Naive B cell (primary cell): ENCODE measurements at places on chromosomes 6 and 20.

GRCh38 chr20:44571362-44571988 lies 10.9 kb upstream of the PKIG start:
- no peak for DNase-seq

- DNase-seq = no peak
Measured at GRCh38 chr6:43570876-43571441, 4.9 kb downstream of the XPO5 start.

- peak; percentile 15 for DNase-seq
Measured at GRCh38 chr20:32062776-32063170, 10.7 kb downstream of the HCK start.

DNA sequence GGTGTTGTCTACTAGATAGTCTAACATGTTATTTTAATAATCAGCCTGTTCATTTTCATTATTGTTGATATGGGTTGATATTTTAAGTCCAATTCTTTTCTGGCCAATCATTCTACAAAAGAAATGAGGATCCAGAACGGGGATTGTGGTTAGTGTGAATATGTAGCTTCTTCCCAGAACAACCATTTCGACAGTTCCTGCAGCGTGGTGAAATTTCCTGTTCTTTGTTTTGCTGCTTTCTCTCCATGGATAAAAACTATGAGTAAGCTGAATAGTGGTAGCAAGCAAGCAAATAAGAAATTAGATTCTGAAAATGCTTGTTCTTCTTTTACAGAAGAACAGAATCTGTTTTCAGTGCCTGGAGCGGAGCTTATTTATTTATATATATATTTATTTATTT lies 65.5 kb upstream of the F13A1 start:
- no peak for DNase-seq

DNA sequence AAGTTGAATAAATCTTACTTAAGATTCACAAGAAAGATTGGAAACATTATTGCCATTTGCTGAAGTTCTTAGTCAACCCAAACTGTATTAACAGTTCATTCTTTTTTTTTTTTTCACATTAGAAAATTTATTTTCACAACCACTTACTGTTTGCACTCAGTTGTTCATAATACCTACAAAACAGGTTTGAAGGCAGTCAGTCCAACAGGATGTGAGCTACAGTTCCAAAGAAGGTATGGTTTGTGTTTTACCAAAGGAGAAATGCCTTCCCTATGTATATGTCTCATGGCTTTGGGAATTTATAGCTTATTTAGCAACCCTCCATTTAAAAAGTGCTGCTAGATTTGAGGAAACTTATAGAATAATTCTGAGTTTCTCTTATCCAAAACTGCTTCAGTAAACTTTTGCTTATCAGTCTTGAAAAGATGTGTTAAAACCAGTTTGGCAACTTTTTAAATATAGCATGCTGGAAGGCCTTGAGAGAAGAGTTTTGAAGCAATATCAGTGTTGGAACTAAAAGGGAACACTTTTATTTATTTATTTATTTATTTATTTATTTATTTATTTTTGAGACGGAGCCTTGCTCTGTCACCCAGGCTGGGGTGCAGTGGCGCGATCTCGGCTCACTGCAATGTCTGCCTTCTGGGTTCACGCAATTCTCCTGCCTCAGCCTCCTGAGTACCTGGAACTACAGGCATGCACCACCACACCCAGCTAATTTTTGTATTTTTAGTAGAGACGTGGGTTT lies 46.8 kb upstream of the RREB1 start:
- DNase-seq = no peak

GRCh38 chr6:47105469-47106178 lies 63.5 kb upstream of the ADGRF1 start:
- DNase-seq = no peak

DNA sequence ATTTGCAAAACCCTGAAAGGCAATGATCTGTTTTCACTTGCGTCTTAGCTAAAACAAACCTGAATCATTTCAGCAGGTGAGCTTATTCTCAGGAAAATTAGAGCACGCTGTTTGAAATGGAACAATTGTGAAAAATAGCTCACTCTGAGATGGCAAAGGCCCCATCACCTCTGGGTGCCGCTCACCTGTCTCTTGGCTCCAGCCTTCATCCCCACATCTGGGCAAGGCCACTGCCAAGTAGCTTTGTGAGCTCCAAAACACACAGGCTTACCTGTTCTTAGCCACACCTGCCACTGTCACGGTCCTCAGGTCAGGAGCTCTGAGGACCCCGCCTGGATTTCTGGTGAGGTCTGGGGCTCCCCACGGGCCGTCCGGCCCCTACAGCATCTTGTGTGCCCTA lies 66.7 kb downstream of the SMOC2 start:
- no peak for DNase-seq

- DNase-seq = no peak
Measured at GRCh38 chr6:3102875-3103274, 15.6 kb upstream of the BPHL start.

DNA sequence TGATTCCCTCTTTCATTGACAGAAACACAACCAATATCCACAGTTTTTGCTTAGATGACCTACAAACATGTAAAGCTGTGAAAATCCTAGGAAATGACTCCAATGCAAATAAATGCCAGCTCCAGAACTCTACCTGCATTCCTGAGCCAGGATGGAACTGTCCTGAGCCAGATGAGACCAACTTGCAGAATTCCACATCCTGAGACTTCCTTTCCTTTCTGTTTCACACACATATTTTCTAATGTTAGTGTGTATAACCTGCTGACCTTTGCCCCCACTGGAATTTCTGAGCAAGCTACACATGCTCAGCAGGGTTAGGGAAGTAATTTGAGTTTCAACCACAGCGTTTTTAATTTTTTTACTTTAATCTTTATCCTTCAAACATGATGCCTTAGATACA lies 69.6 kb upstream of the ADGRF1 start:
- no peak for DNase-seq

DNA sequence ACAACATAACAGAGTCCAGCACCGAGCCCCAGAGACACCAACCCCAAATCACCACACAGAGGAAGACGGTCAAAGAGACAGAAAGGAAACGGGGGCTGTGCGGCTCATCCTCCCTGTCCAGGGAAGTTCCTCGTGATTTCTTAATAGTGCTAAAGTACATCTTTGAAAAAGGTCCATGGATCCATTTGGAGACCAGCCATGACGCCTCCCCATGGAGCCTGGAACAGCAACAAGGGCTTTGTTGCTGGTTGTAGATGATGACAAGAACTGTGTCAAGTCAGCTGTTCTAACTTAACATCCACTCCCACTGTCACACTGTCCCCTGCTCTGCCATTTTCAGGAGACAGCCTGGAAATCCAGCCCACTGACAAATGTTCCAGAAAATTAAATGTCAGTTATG lies 99.7 kb downstream of the ATP9A start:
- DNase-seq = no peak

DNA sequence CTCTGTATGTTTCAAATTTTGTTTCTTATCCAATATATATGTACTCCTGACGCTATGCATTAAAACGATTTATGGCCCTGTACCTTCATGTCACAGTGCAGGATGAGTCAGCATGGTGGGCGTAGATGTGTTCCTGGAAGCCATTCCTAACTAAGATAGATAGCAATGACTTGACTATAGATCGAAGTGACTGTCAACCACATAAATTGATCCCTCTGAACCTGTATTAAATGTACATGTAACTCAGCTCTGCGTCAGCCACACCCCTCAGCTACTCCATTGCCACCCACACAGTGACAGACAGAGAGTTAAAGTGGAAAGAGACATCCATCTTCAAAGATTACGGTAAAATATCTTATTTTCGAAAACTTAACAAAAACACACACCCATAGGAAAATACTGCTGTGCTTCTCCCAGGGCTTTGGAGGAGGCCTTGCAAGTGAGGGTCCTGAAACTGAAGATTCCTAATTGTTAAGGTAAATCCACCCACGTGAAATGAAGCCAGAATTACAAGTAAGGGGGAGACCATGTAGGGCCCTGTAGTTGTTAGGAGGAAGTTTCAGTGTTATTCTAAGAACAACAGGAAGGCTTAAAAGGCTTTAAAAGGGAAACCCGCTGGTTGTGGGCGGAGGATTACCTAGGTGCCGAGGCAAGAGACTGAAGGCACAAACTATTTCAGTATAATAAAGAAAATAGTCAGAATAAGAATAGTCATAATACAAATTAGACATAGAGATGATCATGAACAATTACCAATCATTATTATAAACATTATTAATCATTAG lies 10.3 kb upstream of the RAD21L1 start:
- DNase-seq = no peak

- DNase-seq = no peak
Measured at GRCh38 chr6:134768931-134769330, 181.0 kb downstream of the ALDH8A1 start.

- DNase-seq = no peak
Measured at GRCh38 chr20:43529051-43529450, 21.6 kb downstream of the L3MBTL1 start.

DNA sequence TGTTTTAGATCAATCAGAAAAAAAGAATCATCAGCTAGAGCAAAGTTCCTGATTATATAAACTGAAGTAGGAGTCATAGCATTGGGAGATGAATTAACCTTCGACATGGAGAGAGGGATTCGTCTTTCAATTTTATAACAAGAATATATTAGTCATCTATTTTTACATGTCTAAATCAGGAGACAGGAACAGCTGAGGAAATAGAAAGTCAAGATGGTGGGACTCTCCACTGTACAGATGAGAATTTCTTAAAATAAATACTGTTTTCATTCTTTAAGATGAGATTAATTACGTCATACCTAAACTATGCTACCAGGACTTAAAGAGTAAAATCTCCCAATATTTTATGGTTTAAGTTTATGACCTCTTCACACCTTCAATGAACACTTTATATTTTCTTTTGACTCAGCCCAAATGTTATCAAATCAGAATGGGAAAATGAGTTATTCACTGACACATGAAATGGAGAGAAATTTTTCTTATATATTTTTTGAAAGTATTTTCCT lies 1137.7 kb downstream of the EPHA7 start:
- no peak for DNase-seq
